ENCODE measurements at places on chromosomes 16 and 17.

DNA sequence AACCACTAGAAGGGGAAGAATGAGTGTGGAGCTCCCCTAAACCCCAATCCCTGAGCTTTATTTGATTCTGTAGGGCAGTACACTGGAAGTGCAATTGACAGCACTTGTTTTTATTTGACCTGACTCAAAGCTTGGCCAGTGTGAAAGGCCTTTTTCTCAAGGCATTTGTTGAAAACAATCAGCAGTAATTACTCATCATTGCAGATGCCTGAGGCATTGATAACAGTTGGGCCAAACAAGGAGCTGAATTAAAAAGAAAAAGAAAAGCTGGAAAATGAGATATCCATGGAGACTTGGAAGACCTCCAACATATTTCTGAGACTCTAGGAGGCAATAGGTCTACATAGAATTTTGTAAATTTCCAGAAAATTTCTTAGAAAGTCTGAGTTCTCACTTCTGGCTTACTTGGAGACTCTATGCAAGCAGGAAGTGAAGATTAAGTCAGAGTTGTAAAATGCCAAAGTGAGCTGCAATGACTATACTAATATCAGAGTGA is 200.8 kb upstream of the KCNJ16 start:
- DNase-seq: no peak

- DNase-seq: no peak
Measured at GRCh38 chr16:1557576-1557975, 24.1 kb downstream of the TMEM204 start.

DNA sequence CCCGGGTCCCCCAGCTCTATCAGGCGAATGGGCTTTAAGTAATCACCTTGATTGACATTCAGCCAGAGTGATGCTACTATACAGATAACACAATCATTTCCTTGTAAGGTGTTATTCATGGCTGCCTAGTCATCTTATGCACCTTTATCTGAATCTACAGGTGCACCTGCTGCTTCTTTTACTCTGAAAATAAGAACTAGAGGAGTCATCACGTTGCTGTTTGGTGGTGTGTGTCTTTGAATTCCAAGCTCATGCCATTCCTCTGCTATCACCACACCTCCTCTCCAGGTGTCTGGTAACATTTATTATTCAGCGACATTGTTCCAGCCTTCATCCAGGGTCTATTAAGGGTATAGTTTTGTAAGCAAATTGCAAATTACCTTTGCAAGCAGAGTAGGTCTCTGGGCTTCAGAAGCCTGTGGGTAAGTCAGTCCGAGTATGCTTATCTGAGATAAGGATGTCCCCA is 51.9 kb downstream of the NOS2 start:
- DNase-seq: no peak

- no peak for DNase-seq
Measured at GRCh38 chr17:79453481-79453880, 157.4 kb downstream of the RBFOX3 start.

DNA sequence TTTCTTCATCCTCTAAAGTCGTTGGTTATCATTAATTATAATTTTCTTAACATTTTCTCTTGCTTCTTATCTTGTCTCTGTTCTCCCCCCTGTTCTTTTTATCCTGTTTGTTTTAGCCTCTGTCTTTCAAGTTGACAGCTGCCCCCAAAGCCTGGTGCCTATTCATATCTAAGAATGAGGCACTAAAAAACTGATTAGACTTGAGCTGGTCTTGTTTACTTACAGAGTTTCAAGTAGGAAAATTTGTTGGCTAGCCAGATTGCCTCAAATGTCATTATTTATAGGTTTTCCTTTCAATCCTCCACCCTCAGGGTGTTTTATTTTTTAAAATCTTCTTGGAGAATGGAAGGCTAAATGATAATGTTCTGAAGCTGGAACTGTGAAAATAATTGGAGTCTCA is 236.0 kb downstream of the UTP18 start:
- no peak for DNase-seq

GRCh38 chr17:81983011-81983638 is 5.7 kb downstream of the ASPSCR1 start:
- no peak for DNase-seq

GRCh38 chr17:57463103-57463885 is 207.0 kb downstream of the MSI2 start:
- peak; percentile 91 for DNase-seq

DNA sequence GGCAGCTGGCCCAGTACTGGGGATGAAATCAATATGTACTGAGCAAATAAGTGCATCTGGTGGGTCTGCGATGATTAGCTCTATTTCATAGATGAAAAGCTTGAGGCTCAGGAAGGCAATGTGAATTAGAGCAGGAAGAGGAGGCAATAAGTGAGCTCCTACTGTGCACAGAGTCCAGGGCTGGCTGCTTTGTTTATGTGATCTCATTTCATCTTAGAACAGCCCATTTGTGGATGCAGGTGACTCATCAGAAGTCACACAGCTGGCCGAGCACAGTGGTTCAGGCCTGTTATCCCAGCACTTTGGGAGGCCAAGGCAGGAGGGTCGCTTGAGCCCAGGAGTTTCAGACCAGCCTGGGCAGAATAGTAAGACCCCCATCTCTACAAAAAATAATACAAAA is 7.1 kb downstream of the TMEM114 start:
- no peak for DNase-seq

GRCh38 chr17:63364387-63364786 is 81.7 kb downstream of the CYB561 start:
- DNase-seq: no peak

- DNase-seq: no peak
Measured at GRCh38 chr17:3962965-3963236, 1.3 kb downstream of the ATP2A3 start.

GRCh38 chr17:46865100-46865499 is 13.7 kb downstream of the WNT9B start:
- no peak for DNase-seq
